ENCODE measurements at places on chromosomes 2 and 18.

- DNase-seq: no peak
These were observed 117.4 kb downstream of the KCNF1 start for GRCh38 chr2:11029136-11029535.

GRCh38 chr2:68721482-68722101, 13.0 kb upstream of the ARHGAP25 start:
- DNase-seq: peak; percentile 78

GRCh38 chr2:98821629-98822135, 90.8 kb upstream of the MGAT4A start:
- DNase-seq: no peak

DNA sequence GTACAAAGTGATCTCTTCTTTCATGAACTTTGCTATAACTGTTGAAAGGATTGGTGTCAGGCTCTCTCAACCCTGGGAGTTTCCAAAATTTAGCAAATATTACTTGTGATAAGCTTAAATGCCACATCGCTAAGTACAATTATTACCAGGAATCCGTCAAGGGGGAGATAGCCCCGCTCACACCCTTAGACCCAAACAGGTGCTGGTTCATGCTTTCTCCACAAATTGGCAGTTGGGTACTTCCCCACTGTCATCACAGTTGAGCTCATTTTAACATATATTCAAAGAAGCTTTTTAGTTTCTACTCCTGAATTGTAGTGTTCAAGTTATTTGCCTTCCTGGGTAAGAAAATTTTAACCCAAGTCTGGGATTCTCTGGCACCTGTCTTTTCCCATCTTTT, 29.8 kb upstream of the EPB41L5 start:
- DNase-seq: no peak

- DNase-seq: no peak
These were observed 475.6 kb upstream of the ZEB2 start for GRCh38 chr2:144995482-144995881.

DNA sequence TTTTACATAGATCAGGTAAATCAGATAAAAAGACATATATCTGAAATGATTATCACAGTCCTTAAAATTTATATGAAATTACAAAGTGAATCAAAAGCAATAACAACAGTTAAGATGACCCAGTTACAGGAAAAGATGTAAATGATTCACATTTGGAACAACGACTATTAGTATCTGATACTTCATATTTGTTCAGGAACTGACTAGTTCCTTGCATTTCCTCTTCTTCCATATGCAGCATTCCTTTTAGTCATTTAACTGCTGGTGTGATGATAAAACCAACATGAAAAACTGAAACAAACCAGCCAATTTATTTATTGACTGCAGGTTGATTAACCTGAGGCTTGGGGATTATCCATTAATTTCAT, 75.2 kb downstream of the RBMS1 start:
- DNase-seq: no peak

GRCh38 chr2:79960519-79960918, 344.0 kb downstream of the LRRTM1 start:
- no peak for DNase-seq

DNA sequence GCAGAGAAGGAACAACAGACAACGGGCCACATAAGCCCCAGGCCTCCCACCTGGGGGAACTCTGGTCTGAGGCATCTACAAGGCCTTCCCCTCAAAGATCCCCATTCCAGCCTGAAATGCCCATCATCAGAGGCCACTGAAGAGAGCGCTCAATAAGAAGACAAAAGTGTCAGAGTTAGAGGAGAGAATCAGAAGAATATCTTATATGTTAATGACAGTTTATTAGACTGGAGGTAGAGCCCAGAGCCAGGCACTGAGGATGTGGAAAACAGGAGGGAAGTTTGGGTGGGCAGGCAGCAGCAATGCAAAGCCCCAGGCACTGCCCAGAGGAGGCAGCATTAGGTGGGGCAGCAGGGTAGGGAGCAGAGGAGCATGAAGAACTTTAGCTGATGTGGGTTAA, 2.9 kb upstream of the CTIF start:
- no peak for DNase-seq

GRCh38 chr2:12317814-12318426, 398.8 kb upstream of the TRIB2 start:
- no peak for DNase-seq

All from MM.1S (cell line).